ENCODE measurements at places on chromosomes 11 and 22. TPM values are rescaled to one million over a fixed set of nuclear protein-coding genes. Genes with fewer than 3 reads are reported as not detected.

GRCh38 chr11:29263971-29264682 is 752.7 kb downstream of the KCNA4 start:
- no peak for DNase-seq

DNA sequence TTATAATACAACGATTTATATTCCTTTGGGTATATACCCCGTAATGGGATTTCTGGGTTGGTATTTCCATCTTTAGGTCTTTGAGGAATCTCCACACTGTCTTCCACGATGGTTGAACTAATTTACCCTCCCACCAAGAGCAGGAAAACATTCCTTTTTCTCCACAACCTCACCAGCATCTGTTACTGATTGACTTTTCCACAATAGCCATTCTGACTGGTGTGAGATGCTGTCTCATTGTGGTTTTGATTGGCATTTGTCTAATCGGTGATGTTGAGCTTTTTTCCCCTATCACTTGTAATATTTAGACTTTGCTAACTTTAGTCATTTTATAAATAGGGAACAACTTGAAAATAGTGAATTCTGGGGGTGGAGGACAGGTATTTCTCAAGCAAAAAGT is 58.1 kb downstream of the PPFIA1 start:
- no peak for DNase-seq

- DNase-seq = no peak
Observed at GRCh38 chr22:21589396-21589795, 21.9 kb downstream of the UBE2L3 start.

PLAAT2 gene
- not detected for total RNA-seq

ESAM gene
- 0.49 TPM for total RNA-seq

DNA sequence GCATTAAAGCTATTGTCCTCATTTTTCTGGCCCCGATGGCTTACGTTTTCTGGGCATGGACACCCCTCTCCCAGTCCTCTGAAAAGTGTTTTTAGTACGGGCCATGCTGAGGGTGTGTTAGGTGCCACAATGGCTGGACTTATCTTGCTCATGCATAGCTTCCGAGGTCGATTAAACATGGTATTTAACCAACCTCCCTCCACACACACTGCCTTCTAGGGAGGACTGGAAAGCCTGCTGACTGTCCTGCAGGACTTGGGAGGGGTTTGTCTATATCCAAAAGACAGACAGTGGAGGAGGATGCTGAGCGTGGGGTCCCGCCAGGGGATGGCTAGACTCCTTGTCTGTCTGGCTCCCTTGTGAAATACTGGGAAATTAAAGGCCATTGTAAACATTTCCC is 95.3 kb downstream of the FBXO7 start:
- DNase-seq = no peak

LRRC74B gene
- total RNA-seq = not detected

DNA sequence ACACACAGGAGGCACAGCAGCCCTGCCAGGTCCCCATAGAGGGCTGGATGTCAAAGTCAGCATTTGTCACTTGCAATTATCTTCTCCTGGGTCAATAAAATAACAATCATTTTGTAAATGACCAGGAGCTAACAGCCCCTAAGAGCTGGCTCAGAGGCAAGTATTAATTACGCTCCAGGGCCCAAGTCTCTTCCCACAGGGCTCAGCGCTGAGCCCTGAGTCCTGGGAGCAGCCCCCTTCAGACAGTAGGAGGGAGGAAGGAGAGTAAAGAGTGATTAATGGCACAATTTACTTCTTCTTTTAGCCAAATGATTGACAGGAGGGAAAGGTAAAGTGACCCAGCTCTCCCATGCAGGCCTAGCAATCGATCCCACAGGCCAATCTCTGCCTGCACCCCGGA is 99.0 kb upstream of the DRD2 start:
- DNase-seq = no peak

DNA sequence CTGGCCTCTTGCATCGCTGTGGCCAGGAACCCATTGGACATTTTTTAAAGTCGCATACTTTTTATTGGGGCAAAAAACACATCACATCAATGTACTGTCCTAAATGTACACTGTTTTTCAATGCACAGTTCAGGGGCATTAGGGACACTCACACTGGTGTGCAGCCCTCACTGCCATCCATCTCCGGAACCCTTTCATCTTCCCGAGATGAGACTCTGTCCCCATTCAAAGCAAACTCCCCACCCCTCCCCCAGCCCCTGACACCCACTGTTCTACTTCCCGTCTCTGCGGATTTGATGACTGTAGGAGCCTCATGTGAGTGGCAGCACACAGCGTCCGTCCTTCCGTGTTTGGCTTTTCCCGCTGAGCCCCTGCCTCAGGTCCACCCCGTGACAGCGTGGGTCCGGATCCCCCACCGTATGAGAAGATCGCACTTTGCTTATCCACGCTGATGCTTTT is 41.8 kb upstream of the TH start:
- no peak for DNase-seq

GRCh38 chr22:42522546-42522945 is 3.0 kb upstream of the RRP7A start:
- DNase-seq = no peak

- no peak for DNase-seq
Observed at GRCh38 chr11:42023267-42023666, 563.8 kb upstream of the LRRC4C start.

RNF214 gene
- total RNA-seq = 30.2 TPM

WT1 gene
- total RNA-seq = not detected

Data from OCI-LY7 (cell line).